ENCODE measurements at places on chromosomes 6 and 20.

GRCh38 chr6:30615219-30615957 is 1.7 kb downstream of the PPP1R10 start:
- DNase-seq: peak; percentile 83

- DNase-seq: no peak
Measured at GRCh38 chr6:149060300-149060984, 257.1 kb upstream of the TAB2 start.

DNA sequence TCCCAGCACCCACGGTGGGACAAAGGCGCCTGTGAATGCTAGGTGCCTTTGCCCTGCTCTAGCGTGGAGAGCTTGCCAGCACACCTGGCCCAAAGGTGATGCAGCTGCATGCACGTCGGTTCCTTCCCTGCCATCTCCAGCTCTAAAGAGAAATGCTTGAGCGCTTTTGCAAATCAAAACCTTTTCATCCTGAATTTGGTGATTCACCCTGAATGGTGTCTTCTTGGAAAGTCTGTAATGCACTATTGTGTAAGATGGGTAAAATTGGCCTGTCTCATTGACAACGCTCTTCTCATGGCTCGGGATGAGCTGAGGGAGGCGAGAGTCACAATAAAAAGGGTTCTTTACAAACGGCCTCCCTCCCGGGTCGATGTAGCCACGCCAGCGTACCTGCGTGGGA is 103.1 kb upstream of the ID4 start:
- DNase-seq: no peak

- no peak for DNase-seq
Measured at GRCh38 chr20:20237093-20237959, 130.6 kb upstream of the INSM1 start.

DNA sequence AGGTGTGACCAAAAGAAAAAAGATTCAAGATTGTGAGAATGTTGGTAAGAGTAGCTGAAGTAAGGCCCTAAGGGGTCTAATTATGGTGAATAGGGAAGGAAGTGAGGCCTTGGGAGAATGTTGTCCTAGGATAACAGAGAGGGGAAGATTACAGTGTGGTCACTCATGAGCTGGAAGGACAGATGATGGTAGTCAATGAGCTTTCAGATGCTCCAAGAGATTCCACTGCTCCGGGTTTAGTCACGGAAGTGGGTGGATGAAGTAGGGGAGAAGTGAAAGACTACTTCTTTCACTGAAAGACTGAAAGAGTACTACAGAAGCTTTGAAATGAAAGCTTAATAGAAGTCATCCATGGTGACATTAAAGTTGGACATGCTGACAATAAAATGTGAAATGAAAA is 108.5 kb downstream of the MMS22L start:
- no peak for DNase-seq

- DNase-seq: no peak
Measured at GRCh38 chr6:20375436-20375835, 26.2 kb upstream of the E2F3 start.

DNA sequence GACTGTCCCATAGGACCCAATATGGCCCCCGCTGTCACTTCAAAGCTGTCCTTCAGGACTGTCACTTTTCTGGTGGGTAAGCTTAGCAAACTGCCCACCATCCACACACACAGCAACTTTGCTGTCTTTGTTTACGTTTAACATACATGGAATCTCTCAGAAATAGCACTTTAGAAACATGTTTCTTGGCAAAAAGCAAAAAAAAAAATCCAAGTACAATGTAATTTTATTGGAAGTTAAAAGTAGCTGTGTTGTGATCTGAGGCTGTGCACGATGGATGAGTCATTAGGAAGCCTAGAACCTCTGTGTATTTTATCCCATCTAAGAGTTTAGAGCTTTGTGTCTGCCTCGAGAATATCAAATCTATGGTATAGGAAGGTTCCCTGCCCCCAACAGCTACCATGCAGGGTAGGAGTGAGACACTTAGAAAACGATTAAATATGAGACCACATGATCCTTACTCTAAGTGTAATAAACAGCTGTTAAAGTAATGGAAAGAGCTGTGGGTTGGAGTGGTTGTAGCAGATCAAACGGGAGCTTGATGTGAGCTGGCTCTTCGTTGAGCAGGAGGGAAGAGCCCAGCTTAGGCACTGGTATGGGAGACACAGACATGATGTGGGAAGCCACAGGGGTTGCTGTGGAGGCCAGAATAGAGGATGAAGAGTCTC is 119.5 kb downstream of the PLEKHG1 start:
- no peak for DNase-seq

- no peak for DNase-seq
Measured at GRCh38 chr6:108581237-108581931, 20.7 kb downstream of the FOXO3 start.

DNA sequence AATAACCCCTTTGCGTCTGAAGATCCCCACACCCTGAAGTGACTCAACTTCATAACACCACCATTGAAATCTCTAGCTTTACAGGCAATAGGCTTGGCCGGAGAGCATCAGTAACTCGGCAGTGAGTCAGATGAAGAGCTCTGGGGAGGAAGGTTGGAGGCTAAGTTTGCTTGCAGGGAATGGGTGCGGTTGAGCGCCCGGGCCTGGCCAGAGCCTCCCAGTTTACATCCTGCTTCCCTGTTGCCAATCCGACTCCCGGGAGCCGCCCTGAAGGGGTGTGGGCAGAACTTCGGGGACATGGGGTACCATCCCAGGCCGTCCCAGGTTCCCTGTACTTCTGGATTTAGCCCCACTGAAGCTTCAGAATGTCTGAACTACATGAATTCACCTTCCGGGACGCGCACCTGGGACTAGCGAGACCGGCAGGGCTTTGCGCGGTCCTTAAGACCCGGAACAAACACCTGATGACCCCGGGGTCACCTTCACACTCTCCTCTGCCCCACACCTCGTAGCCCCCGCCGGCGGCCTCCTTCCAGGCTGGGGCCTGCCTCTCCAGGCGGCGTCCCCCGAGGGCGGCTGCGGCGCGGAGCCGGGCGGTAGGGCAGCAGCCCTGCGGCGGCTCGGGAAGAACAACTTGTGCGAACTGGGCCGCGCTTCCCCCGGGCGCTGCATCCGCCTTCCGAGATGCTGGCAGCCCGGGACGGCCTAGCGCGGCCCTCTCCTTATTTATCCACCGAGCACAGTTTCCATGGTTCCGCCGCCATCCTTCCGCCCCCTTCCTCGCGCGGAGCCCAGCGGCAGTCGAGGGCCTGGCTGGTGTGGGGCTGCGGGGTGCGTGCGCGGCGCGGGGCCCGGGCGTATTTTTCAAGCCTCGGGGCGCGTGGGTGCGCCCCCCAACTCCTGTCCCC is 56.6 kb upstream of the RREB1 start:
- no peak for DNase-seq

GRCh38 chr6:14079433-14079832 is 38.1 kb upstream of the CD83 start:
- DNase-seq: no peak

- no peak for DNase-seq
Measured at GRCh38 chr20:4795394-4795793, 73.7 kb downstream of the PRND start.

DNA sequence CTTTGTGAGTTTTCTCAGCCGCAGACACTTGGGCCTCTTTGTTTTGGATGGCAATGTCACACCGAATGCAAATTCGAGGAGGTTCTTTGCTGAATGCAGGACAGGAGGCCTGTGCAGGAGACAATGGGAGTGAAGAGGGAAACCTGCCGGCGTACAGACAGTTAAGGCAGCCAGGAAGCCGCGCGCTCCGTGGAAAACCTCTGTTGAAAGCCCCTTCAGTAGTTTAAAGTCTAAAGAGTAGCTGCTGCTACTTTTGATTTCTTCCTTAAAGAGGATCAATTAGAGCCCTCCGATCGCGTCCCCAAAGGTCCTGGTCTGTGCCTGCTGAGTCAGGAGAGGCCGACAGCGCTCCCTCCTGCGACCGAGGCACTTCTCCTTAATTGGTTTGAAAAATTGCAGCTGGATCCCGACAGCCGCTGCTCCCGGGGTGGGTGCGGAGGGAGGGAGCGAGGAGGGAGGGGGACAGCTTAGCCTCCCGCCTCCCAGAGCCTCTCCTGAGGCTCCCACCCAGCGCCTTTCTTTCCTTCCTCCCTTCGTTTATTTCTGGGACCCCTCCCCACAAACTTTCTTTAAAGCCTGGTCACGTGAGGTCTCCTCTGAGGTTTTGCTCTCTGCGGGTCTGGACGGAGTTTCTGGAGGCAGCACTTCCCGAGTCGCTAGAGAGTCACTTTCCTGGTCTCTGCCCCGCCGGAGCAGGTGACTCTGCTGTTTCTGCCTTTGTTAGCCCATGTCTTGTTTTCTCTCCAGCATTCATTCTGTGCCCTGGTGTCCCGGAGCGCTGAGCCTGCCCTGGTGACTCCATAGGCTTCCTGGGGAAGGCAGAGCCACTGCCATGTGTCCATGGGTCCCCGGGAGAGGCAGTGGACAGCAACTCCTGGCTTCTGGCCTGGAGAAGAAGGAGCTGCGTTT is 22.3 kb upstream of the RPP40 start:
- peak; percentile 71 for DNase-seq

DNA sequence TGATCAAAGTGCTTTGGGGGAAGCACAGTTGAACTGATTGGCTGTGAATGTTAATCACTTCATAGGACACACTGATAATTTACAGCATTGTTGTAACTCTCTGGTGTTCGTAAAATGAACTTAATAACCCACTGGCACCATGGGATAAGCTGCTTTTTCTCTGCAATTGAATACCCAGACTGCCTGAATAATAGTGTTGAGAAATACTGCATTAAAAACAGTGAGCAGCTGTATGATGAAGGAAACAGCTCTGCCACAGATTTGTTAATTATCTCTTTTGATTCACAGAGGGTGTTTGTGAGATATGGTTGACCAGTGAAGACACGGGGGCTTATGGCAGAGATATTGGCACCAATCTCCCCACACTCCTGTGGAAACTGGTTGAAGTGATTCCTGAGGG is 420.9 kb downstream of the CDKAL1 start:
- DNase-seq: no peak

DNA sequence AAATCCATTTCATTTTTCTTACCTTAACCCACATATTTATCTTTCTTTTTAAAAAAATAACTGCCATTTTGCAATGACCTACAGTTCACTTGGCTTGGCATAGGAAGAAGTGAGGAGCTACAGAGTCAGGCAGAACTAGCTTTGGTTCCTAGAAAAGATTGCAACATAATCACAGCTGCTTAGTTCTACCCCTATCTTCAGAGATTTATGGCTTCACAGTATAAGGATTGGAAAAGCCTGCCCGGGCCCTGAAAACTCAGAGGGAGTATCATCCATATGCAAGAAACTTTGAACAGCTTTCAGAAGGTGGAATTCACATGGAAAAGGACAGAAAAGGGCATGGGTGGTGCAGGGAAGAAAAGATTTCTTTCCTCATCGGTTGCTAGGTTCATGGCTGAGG is 774.3 kb upstream of the CHD6 start:
- DNase-seq: no peak

GRCh38 chr20:35398660-35399144 is 13.1 kb downstream of the UQCC1 start:
- no peak for DNase-seq

DNA sequence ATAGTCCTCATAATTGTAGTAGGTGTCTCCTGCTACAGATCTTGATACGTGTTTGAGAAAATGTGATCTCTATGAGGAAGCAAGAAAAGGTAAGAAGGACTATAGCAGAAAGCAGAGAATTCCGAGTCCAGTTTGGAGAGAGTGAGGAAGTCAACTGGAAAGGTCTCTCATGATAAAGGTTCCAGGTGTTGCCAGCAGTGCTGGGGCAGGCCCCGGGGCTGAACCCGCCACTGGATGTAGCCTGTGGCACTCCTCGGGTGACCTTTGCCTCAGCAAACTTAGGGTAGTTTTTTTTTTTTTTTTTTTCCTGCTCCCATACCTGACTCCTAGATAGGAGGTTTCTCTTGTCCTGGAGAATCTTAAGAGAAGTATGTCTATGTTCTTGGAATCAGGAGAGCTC is 62.8 kb downstream of the FAM120B start:
- DNase-seq: no peak

DNA sequence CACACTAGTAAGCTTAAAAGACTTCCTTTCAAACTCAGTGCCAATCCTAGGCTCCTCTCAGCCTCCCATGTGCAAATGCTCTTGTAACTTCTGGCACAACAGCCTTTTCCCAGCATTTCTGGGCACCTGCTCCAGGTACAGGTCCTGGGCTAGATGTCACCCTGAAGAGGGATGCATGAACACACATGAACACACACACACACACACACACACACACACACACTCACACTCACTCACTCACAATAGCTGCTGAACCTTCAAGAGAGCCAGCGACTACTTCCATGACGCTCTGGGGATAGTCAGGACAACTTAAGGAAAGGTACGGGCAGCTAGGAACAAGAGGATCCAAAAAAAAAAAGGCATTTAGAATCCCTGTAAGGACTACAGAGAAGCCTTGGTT is 122.8 kb downstream of the INSM1 start:
- DNase-seq: no peak

DNA sequence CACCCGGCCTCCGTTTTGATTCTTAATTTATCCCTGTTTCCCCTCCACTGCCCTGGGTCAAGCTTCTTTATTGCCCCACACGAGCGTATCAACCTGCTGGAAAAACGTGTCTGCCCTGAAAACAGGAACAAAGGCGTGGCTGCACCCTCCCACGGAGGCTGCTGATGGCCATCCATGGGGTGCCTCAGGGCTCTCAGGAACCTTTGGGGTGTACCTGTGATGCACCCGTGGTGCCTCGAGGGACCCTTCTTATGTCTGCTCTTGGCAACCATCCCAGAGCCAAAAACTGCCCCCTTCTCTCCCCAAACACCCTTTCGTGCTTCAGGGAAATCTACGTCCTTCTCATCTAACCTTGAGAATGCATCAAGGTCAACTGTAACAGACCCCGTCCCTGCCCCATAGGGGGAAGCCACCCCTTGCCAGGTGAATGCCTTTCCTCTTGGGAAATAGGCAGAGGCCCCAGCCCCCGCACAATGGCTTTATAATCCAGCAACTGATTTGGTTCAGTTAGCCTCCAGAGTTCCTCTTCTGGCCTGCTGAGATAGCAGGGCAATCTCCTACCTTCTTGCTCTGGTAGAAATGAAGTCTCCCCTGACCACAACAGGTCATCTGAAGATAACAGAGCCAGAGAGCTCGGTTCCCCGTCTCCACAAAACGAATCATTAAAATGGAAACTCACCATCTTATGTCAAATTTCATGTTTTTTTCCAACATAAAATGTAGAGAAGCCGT is 29.4 kb downstream of the PSMG4 start:
- no peak for DNase-seq

- no peak for DNase-seq
Measured at GRCh38 chr6:166413491-166413951, 30.8 kb upstream of the MPC1 start.
